Amygdala (tissue), 56 donors: ENCODE measurements at places on chromosomes 12 and 14.

- DNase-seq = no peak
Measured at GRCh38 chr12:30515351-30515750, 180.3 kb downstream of the IPO8 start.

GRCh38 chr14:69137843-69138535 is 14.9 kb downstream of the DCAF5 start:
- DNase-seq = no peak

DNA sequence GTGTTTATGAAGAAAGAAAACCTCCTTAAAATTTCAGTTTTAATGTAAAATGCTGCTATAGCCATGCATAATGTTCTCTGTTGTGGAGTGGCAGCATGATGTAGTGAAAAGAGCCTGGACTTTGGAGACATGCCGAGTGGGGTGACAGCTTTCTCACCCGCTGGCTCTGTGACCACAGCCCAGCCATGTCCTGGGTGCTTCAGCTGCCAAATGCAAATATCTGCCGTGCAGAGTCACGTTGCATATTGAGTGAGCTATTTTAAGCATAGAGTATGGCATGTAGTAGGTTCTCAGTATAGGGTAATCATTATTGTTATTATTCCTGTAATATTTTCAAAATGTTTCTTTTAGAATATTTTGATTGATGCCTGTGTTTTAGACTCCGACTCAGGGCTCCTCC is 15.5 kb upstream of the TCTN2 start:
- DNase-seq = no peak

GRCh38 chr12:84875241-84875640 is 37.4 kb downstream of the SLC6A15 start:
- no peak for DNase-seq

- no peak for DNase-seq
Measured at GRCh38 chr12:74043343-74043742, 494.3 kb upstream of the ATXN7L3B start.

DNA sequence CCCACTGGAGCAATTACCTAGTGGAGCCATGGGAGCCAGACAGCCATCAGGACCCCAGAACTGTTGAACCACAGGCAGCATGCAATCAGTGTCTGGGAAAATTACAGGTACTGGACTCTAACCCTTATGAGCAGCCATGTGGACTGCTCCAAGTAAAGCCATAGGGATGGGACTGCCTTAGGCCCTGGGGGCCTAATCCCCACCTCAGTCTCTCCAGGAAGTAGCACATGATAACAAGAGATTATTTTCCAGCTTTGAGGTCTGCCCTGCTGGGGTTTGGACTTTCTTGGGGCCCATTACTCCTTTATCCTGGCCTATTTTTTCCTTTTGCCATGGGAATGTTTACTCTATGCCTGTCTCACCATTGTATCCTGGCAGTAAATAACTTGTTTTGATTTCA is 226.8 kb downstream of the AEBP2 start:
- DNase-seq = no peak
